ENCODE measurements at places on chromosomes 7 and 10.

DNA sequence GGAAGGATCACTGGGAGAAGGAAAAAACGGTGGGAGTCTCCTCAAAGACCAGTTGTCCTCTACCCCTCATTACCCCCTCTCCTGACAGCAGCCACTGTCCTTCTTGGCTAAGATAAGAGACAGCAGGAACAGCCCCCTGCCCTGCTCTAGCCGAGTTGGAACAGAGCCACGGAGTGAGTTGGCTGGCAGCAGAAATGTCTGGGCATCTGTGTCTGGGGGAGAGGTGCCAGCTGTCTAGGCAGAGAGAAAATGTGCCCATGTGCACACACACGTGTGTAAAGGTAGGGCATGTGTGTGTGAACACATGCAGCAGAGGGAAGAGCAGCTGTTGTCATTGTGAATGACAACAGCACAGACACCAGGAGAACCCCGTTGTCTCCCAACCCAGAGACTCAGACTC, 9.4 kb upstream of the HILPDA start:
- no peak for DNase-seq

GRCh38 chr10:69570050-69570816, 3.0 kb downstream of the NEUROG3 start:
- no peak for DNase-seq

- DNase-seq = no peak
Measured at GRCh38 chr10:52121688-52122087, 192.4 kb upstream of the DKK1 start.

GRCh38 chr10:130218181-130218641, 82.0 kb downstream of the GLRX3 start:
- DNase-seq = no peak

DNA sequence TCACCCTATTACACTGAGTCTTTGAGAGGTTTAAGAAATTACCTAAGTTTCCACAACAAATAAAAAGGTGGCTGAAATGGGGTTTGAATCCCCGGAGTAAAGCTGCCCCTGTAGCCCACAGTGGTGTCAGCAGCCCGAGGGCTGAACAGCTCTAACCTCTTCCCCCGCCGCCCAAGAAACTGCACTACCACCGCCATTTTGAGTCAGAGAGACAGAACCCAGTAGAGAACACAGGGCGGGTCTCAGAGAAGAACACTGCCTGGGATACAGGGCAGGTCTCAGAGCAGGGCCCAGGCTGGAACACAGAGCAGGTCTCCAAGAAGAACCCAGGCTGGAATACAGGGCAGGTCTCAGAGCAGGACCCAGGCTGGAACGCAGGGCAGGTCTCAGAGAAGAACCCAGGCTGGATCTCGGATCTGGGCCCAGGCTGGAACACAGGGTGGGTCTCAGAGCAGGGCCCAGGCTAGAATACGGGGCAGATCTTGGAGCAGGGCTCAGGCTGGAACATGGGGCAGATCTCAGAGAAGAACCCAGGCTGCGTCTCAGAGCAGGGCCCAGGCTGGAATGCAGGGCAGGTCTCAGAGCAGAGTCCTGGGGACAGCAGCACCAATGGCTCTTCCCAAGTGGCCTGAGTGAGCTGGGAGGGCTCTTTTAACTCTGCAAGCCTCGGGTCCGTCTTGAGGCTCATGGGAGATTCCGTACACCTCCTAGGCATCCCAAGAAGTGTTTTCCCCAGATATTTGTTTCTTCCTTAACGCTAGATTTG, 85.9 kb upstream of the LANCL2 start:
- no peak for DNase-seq

DNA sequence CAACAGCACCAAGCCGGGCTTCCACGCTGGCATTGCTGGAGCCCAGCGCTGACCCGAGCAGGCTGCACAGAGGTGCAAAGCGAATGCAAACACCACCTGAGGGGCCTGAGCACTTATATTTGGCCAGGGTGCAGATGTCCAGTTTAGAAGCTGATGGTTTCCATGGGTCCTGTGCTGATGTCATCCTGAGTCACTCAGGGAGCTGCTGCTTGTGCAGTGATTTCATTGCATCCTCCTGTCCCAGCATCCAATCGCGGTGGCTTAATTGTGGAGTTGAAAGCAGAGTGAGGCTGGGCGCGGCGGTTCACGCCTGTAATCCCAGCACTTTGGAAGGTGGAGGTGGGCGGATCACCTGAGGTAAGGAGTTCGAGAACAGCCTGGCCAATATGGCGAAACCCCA, 410.2 kb upstream of the KLF6 start:
- no peak for DNase-seq

- no peak for DNase-seq
Measured at GRCh38 chr10:131205556-131205955, 106.0 kb downstream of the TCERG1L start.

- no peak for DNase-seq
Measured at GRCh38 chr7:126937171-126937570, 315.6 kb downstream of the GRM8 start.

GRCh38 chr7:12373580-12374263, 29.9 kb downstream of the VWDE start:
- DNase-seq = no peak

GRCh38 chr10:100562008-100562672, 26.4 kb downstream of the HIF1AN start:
- DNase-seq = peak; percentile 38

GRCh38 chr7:77326131-77326530, 90.0 kb downstream of the GSAP start:
- no peak for DNase-seq
